ENCODE measurements at places on chromosomes 7 and 10.

GRCh38 chr10:62050893-62051433, 149.5 kb downstream of the ARID5B start:
- DNase-seq = peak; percentile 73

DNA sequence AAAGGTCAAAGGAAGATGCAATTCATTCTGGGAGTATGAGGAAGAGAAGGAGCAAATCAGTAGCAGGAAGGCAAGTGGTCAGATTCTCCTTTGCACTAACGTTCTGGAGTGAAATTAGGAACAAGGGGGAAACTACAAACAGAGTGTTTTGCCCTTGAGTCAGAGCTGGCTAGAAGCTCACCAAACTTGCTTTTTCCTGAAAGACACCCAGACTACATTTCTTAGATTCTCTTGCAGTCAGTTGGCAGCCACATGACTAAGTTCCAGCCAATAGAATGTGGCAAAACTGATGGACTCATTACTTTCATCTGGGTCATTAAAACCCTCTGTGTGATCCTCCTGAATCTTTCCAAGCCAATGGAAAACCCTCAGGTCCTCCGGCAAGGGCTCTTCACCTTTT, 18.6 kb upstream of the DLX5 start:
- no peak for DNase-seq

- no peak for DNase-seq
Observed at GRCh38 chr7:28996836-28997235, 38.7 kb upstream of the TRIL start.

DNA sequence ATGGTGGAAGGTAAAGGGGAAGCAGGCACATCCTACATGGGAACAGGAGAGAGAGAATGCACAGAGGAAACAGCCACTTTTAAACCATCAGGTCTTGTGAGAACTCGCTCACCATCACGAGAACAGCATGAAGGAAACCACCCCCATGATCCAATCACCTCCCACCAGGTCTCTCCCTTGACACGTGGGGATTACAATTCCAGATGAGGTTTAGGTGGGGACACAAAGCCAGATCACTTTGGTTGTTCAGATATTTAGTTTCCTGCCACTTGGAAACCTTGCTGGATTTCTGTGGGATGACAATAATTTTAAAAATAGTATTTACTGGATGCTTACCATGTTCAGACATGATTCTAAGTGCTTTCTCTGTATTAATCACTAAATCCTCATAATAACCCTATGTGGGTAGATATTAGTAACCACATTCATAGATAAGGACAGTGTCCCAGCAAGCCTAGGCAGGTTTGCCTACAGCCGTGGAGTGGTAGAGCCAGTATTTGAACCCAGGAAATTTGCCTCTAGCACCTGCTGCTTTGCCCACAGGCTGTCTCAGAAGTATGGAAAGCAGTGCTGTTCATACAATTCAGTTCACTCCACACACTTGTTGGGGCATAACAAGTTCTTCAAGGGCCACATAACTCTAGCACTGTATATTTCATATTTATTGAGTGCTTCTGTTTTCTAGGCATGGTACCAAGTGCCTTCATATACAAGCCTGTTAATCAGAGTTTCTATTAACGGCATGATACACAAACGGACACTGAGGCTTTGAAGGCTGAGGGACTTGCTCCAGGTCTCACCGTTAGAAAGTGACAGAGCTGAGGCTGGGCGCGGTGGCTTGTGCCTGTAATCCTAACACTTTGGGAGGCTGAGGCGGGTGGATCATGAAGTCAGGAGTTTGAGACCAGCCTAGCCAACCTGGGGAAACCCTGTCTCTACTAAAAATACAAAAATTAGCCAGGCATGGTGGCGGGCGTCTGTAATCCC, 8.3 kb downstream of the TLL2 start:
- no peak for DNase-seq

- DNase-seq = no peak
Observed at GRCh38 chr10:133461027-133461426, 7.3 kb downstream of the SCART1 start.
